RCC 7860 (cell line): ENCODE measurements at places on chromosomes 2 and 18.
A peak's percentile ranks its signal among the peaks of the same experiment; 100 is the strongest.

DNA sequence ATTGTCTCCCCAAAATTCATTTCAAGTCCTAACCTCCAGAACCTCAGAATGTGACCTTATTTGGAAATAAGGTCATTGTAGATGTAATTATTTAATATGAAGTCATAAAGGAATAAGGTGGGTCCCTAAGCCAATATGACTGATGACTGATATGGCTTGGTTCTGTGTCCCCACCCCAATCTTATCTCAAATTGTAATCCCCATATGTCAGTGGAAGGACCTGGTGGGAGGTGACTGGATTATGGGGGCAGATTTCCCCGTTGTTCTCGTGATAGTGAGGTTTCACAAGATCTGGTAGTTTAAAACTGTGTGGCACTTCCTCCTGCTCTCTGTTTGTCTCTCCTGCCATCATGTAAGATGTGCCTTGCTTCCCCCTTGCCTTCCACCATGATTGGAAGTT, 43.0 kb upstream of the BCL11A start:
- no peak for DNase-seq

DNA sequence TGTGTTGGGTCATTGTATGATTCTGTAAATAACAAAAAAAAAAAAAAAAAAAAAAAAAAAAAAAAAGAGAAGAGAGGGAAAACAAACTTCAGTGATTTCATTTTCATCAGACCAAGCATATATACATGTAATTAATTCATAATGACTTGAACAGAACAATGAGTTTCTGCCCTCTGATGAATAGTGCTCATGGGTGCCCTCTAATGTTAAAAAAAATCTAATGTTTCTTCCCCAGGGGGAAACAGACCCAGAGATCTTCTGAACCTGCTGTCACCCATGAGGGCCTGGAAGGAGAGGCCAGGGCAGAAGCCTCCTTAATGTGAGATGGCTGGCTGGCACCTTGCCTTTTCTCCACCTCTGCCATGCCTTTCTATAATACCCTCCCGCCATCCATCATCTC, 289.2 kb downstream of the ZNF521 start:
- DNase-seq = no peak

GRCh38 chr2:63029058-63029457, 21.6 kb upstream of the OTX1 start:
- no peak for DNase-seq

DNA sequence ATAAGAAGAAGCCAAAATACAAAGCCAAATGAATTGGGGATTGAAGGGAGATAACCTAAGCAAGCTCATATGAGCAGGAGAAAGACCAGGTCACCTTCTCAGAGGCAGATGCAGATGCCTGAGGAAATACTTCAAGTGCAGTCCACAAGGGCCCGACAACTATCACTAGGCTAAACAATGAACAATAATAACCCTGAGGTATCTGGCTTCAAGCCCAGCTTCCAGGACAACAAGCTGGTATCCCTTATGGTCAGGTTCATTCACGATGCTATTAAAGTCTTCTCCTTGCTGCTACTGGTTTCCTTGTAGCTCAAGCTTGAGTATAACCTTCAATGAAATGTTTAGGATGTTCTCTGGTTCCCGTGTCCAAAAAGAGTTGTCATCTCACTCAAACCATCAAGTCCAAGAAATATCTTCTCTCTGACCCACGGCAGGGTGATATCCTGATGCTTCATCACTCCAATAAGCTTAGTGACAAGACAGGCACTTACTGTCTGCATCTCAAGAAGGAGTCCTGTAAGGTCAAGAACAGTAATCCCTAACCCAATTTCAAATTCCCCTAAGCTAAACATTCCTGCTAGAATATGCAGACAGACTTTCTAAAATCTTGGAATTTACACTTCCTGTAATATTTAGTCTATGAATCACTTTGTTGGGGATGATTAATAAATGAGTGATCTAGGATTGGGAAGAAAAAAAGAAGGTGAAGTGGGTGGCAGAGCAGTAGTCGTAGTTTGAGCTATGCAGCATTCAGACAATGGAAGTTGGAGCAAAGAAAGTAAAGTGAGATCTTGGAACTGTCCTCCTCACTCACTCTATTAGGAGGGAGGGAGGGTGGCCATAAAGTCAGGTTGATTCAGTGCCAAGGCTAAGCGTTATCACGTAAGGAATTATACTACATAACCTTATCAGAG, 33.1 kb downstream of the CHN1 start:
- DNase-seq = peak; percentile 96

- DNase-seq = no peak
These were observed 12.5 kb upstream of the HK2 start for GRCh38 chr2:74821177-74822126.

GRCh38 chr18:41870817-41871216, 84.2 kb upstream of the PIK3C3 start:
- no peak for DNase-seq

- DNase-seq = no peak
These were observed 236.8 kb upstream of the ATP5MC3 start for GRCh38 chr2:175418224-175418835.

GRCh38 chr2:172749388-172749787, 13.7 kb downstream of the RAPGEF4 start:
- DNase-seq = no peak

- DNase-seq = no peak
These were observed 18.9 kb downstream of the GRHL1 start for GRCh38 chr2:9970200-9971044.

- DNase-seq = no peak
These were observed 31.3 kb downstream of the PPM1B start for GRCh38 chr2:44200011-44200410.

DNA sequence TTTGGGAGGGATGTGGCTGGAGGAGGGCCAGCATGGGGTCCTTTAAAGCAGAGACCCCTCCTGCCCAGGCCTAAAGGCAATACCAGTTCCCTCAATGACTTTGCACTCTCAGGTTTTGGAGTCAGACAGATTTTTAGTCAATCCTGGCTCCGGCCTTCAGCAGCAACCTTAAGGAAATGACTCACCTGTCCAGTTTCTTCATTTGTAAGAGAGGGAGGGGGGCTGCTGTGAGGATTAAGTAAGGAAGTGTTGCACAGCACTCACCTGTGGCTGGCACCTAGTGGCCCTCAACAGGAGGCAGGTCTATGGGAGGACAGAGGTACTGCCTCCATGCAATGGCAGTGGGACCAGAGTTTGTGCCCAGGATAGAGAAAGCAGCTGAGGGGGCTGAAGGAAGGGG, 13.7 kb downstream of the CNGA3 start:
- DNase-seq = no peak

GRCh38 chr2:71884303-71885042, 263.2 kb downstream of the CYP26B1 start:
- DNase-seq = peak; percentile 53

GRCh38 chr2:209534228-209534627, 110.4 kb downstream of the MAP2 start:
- DNase-seq = no peak

GRCh38 chr18:67483237-67483636, 33.3 kb downstream of the DSEL start:
- no peak for DNase-seq

DNA sequence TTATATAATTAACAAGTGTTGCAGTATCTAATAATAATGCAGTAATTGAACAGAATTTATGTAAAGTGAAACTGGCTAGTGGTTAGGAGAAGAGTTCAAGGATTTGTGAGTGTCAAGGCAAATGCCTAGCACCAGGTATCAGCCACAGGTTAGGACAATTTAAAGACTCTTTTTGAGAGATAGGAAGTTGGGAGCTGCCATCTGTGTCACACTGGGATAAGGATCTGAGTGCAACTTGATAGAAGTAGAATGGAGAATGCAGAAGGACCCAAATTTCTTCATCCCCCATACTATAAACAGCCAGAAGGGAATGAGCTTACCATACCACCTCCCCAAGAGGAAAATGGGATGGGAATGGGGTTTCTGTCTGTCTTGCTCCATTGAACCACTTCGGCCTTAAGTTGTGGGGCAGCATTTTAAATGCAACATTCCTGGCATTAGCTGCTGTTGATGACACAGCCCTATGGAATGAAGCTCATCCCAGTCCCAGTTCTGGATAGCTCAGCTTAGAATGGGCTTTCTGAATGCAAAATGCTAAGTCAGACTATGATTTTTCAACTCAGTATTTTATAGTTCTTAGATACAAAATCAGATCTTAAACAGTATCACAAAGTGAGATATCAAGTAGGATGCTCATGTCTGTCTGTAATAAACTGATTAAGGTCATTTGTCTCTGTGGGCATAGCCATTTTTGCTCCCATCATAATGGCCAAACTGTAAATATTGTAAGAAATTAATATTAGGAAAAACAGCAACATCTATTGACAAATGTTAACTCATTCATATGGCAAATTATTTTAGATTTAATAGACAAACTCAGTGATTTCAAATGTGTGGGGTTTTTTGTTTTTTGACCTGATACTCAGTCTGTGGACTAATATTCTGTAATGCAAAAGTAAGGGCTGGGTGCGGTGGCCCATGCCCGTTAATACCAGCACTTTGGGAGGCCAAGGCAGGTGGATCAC, 44.0 kb downstream of the GPR155 start:
- peak; percentile 77 for DNase-seq

DNA sequence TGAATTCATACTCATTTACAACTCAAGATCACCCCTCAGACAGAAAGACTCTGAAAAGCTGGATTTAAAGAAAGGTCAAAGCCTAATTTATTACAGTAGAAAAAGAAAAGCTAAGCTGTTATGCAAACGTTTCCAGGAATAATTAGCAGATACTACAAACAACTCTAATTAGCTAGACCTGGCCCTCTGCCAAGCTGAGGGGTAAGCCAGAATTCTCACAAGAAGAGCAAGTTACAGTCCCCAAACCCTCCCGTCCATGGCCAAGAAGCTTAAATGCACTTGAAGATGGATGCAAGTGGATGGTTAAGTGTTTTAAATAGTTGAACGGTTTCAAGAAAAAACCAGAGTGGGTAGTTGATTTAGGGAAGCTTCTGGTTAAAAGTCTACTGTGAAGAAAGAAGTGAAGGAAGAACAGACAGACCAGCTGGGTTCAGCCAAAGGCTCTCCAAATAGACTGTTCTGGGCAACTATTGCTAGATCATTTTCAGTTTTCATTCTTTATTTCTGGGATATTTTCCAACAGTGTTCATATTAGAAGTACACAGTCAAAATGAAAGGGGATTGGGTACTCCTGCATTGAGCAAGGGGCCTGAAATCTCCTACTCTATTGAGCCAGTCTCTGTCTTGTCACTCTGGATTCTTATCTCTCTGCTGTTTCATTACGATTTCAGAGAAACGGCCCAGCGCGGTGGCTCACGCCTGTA, 4.8 kb downstream of the LMAN2L start:
- no peak for DNase-seq

DNA sequence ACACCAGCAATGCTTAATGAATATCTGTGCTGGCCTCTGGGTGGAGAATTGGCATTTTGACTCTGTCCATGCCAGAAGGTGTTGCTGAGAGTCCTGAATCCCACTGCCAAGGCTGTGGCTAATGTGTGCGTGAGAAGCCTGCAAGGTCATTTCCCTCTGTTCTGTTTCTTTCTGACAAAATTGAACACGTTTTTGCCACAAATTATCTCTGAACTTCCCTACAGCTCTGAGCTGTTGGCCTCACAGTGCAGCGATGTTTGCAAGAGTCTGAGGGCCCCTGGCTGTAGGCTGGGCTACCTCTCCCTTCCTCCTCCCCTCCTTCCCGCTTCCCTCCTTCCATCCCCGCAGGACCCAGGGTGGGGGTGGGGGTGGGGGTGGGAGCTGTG, 154.1 kb upstream of the HS6ST1 start:
- no peak for DNase-seq

GRCh38 chr2:238114331-238114841, 14.2 kb downstream of the ESPNL start:
- no peak for DNase-seq

DNA sequence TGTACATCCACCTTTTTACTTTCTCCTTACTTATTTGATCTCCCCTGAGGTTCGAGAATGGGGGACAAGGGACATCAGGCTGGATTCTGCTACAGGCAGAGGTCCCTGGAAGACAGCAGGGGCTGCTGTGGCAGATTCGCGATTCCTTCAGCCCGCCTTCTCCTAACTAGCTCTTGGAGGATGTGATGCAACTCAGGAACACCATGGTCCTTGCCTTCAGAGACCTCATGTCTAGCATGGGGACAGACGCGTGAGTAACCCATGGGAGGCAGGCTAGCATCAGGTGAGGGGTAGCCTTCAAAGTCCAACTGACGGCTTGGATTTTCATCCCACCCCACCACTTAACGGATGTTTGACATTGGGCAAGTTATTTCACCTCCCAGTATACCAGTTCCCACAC, 869 bp upstream of the TCF23 start:
- DNase-seq = no peak

DNA sequence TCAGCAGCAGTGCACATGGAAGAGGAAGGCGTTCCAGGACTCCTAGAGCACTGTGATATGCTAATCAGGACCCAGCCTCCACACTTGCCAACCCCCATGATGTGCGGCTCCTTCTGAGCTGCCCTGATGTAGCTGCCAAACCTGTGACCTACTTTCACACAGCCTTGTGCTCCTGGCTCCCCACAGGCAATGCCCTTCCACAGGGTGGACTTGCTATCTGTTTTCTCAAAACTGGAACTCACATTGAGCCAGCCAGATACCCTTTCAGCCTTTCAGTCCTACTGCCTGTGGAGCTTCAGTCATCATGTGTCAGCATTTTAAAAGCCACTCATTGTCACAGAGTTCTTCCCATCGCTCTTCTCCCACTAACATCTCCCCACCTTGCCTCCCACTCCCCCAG, 181.6 kb downstream of the AFF3 start:
- no peak for DNase-seq

DNA sequence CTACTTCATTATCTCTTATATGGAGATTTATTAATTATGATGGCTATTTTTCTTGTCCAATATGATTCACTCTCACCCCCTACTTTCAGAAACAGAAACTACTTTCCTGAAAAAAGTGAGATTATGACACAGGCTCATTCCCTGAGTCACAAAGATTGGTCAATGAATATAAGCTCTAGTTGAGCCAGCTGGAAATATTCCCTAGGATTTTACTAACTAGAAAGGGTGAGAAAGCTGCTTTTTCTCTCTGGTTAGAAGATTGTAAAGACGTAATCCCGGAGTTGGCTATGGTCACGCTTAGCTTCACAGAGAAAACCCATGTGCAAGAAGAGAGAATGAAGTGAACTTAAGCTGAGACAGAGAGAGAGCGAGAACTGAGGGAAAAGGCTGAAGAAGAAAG, 223.7 kb upstream of the SMAD7 start:
- DNase-seq = no peak

DNA sequence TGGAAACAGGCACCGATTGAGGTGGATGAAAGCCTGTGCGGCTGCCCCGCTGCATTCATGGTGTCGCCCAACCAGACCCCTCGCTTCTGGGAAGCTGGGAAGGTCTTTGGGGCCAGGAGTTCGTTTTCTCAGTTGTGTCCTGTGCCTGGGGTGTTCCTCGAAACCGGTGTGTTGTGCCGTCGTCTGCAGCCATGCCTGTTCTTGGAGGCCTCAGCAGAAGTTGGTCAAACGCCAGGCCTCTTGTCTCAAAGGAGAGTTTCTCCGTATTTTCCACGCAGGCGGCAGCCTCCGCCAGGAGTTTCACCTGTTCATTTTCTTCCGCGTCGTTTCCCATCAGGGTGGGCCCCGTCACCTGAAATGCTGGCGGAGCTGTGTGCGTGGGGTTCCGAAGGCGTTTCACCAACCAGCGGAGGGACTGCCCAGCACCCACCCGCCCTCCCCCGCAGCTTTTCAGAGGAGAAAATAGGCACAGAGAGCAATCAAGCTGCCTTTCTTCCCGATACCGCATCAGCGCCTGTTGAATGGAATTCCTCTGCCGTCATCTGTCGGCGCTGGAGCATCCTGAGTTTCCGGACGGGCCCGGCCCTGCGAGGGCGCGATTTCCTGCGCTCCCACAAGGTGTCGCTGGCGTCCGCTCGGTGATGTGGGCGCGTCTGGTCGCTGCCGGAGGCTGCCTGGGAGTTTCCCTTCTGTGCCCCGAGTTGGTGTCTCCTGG, 17.0 kb upstream of the NFATC1 start:
- DNase-seq = peak; percentile 13
